Stimulated activated CD4-positive, alpha-beta T cell treated with anti-CD3 and anti-CD28 coated beads, Interleukin-2, amount 100 ng/mL, for 4 hours (primary cell): ENCODE measurements at places on chromosomes 5 and 9.

- no peak for DNase-seq
Measured at GRCh38 chr9:134071149-134071548, 3.3 kb upstream of the BRD3 start.

DNA sequence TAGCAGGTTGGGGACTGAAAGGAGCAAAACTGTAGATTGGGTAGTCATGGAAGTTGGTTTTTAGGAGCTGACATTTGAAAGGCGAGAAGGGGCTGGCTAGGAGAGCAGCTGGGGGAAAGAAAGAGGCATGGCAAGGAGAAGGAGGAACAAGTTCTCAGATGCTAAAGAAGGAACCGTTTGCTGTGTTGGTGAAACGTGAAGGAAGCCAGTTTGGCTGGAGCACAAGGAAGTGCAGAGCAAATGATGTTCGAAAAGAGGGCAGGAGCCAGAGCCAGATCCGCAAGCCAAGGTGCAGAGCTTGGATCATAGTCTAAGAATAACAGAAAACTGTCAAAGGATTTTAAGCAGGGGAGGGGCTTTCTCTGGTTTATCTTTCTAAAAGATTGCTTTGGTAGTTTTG is 276.6 kb downstream of the ASTN2 start:
- DNase-seq: no peak

GRCh38 chr5:59607138-59607765 is 286.3 kb downstream of the PDE4D start:
- no peak for DNase-seq

GRCh38 chr5:116571568-116572349 is 2.9 kb downstream of the SEMA6A start:
- DNase-seq: no peak

- DNase-seq: no peak
Measured at GRCh38 chr9:110650261-110650660, 18.3 kb upstream of the MUSK start.

DNA sequence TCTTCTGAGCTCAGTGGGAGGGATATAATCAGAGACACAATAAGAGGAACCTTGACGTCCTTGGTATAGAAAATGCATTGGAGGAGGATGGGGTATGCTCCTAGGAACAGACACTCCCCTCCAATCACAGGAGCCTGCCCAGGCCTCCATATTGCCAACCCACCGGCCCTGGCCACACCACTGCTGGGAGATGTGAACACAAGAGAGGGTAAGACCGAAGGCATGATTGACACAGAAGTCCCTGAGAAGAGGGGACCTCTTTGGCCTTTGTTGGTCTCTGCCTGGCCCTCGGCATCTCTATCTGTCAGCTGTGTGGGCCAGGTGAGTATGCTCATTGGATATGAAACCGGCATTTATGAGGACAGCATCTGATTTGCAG is 62.0 kb downstream of the CRB2 start:
- no peak for DNase-seq

DNA sequence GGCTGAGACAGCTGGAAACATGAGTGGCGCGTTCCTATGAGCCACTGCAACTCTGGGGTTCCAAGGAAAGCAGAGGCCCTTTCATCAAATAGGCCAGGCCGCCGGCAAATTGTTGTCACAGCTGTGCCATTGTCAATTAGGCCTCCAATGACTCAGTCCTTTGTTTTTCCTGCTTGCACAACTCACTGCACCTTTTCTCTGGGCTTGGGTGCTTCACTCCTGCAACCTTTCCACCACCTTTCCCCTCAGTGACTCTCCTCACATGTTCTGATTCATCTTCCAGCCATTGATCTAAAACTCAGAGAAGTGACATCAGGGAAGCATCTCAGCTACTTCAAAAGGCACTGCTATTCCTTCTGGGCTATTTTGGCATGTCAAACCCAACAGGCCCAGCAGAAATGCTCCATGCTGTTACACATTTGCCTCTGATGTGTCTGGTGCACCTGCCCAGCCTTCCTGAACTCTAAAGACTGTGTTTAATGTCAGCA is 653.7 kb downstream of the NR2F1-AS1 start:
- DNase-seq: no peak

DNA sequence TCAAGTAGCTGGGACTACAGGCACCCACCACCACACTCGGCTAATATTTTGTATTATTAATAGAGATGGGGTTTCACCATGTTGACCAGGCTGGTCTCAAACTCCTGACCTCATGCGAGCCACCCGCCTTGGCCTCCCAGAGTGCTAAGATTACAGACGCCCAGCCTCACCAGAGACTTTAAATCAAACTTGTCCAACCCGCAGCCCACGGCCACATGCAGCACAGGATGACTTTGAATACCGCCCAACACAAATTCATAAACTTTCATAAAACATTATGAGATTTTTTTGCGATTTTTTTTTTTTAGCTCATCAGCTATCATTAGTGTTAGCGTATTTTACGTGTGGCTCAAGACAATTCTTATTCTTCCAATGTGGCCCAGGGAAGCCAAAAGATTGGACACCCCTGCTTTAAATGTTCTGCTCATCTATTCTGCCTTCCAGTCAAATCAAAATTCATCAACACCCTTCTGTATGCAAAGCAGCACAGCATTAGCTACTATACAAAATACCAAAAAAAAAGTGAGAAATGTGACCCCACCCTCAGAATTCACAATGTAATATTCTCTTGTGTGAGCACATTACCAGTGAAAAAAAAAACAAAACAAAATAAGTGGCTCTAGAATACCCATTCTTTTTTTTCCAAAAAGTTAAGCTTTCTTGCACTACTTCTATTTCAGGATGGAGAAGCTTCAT is 42.7 kb upstream of the CDC42SE2 start:
- no peak for DNase-seq

DNA sequence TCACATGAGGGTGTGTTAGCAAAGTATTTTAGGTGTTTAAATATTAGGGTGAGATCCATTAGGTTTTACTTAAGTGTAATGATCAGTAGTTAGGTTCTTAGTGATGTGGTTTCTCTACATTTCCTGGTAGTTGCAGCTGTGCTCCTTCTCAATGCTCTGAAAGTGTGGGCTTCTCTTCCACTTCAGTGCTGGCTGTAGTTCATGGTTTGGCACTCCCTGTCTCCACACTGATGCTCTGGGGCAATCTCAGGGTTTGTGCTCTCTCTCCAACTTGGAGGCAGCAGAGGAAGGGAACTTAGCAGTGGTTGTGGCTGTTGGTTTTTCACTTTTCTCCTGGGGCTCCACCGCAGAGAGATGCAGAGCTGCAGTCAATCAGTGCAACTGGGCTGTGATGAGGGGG is 507.5 kb downstream of the TMEM232 start:
- DNase-seq: no peak

- no peak for DNase-seq
Measured at GRCh38 chr5:110441035-110441434, 285.4 kb downstream of the TMEM232 start.

DNA sequence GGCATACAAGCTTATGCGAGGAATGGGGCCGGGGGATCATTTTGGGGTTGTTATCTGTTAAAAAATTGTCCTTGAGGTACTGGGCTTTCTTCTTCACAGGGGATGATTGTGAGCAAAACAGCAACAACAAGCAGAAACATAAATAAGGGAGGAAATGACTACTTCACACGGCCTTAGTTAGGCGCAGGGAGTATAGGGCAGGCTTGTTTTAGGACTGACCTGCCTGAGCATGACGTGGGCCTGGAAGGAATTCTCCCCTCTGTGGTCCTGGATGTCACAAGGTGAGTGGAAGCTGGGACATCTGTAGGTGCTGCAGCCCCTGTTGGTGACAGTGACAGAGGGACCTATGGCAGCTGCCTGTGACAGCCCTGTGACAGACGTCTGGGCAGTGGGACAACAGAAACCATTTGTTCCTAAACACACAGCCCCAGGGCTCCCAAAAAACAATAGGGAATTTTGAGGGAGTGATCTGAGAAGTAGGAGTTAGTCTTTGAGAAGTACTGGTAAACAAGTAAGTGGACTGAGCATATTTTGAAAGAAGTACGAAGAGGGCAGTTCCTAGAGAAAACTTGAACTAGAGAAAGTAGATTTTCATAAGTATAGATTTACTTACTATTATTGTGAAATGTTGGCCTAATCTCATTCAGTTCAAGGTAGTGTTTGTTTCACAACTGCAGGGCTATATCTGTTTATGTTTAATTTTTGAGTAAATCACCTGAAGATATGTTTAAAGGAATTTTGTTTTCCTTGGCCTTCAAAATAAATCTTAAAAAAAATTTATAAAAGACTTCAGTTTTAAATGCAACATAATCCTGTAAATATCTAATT is 113.1 kb downstream of the KDM4C start:
- no peak for DNase-seq

DNA sequence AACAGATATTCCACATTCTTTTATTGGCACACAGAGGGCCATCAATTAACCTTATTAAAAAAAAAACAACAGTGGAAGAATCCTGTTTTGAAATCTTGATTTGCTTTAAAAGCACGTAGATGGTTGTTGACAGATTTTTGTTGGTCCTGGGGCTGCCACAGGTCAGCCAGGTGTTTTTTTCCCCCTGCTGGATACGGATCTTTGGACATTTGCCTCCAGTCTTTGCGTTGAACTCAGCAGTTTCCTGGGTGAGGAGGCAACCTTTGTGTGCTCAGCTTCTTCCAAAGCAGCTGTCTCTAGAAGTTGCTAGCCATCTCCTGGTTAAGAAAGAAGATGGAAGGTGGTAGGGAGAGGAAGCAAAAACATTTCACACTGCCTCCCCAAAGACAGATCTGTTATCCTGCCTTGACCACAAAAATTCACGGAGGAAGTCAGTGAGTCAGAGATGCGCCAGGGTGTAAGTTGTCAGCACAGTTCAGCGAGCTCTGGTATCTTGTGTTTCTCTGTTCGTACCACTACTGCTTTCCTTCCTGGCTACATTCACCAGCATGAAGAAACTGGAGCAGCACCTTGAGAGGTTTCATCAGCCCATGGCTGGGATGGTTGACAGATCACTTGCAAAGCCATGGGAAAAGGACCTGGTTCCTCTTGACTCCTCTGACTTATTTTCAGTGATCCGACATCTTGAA is 207.3 kb downstream of the ARHGAP26 start:
- DNase-seq: peak; percentile 13

GRCh38 chr5:160547872-160548271 is 126.2 kb downstream of the PTTG1 start:
- DNase-seq: no peak

DNA sequence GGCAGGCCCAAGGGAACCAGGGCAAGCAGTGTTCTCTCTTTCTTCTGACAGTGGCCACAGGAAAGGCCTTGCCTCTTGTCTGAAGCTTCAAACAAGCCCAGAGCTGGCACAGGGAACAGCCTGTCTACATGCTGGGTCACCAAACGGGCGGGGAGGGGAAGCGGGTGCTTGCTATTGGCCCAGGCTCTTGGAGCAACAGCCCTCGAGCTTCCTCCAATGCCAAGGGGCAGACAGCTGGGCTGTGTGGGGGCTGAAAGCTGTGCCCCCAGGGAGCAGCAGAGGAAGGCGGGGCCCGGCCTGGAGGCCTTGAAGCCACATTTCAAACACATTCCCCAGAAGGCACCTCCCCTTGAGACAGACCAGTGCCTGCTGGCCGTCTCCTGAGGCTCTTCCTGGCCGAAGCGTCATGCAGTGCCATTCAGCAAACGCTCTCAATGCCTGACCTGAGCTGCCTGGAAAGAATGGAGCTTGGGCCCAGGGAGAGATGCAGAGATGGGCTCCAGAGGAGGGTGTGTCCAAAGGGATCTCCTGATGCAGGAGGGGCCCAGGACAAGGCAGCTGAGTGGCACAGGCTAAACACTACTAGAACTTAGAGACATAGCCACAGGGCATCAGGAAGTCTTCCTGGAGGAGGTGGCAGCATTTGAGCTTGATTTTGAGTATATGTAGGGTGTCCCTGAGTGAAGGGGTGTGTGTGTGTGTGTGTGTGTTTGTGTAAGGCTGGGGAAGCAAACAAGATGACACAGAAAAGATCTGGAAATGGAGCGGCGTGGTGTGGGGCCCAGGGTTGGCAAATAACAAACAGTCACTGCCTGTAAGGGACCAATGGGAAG is 2.5 kb downstream of the FIBCD1 start:
- no peak for DNase-seq

- no peak for DNase-seq
Measured at GRCh38 chr9:8860086-8860485, 1060.5 kb upstream of the DMAC1 start.

- no peak for DNase-seq
Measured at GRCh38 chr5:150140830-150141229, 14.8 kb downstream of the PDGFRB start.

GRCh38 chr5:127916885-127917573 is 166.5 kb upstream of the SLC12A2 start:
- no peak for DNase-seq

- peak; percentile 20 for DNase-seq
Measured at GRCh38 chr9:137150617-137151457, 11.9 kb downstream of the GRIN1 start.

DNA sequence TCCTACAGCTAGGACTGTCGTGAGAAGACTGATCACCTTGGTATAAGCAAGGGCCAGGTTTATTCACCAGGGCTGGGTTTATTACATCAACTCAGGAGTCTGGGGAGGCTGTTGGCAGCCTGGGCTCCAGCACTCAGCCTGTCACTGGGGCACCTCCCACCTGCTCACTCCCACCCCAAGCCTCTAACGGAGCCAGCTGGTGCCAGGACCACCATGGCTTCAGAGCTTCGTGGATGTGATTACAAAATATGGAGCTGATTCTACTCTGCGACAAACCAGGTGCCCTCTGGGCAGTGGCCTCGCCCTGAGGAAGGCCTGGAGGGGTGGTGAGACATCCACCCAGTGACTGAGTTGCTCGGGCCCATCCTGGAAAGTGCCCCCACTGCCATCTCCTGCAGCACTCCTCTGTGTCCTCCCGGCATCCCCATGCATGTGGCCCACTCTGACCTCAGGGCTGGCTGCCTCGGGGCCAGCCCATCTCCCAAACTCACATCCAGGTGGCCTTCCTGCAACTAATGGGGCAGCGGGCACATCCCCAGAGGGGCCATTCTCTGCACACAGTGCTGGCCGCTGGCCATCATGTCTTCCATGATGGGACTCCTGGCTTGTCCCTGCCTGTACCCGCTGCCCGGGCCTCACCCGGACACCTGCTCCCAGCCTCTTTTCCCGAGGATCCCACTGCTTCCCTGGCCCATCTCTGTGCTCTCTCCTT is 49.6 kb downstream of the SECISBP2 start:
- DNase-seq: no peak

GRCh38 chr9:4879115-4879558 is 86.4 kb downstream of the RCL1 start:
- DNase-seq: no peak

- no peak for DNase-seq
Measured at GRCh38 chr9:93266521-93267001, 82.6 kb downstream of the WNK2 start.

DNA sequence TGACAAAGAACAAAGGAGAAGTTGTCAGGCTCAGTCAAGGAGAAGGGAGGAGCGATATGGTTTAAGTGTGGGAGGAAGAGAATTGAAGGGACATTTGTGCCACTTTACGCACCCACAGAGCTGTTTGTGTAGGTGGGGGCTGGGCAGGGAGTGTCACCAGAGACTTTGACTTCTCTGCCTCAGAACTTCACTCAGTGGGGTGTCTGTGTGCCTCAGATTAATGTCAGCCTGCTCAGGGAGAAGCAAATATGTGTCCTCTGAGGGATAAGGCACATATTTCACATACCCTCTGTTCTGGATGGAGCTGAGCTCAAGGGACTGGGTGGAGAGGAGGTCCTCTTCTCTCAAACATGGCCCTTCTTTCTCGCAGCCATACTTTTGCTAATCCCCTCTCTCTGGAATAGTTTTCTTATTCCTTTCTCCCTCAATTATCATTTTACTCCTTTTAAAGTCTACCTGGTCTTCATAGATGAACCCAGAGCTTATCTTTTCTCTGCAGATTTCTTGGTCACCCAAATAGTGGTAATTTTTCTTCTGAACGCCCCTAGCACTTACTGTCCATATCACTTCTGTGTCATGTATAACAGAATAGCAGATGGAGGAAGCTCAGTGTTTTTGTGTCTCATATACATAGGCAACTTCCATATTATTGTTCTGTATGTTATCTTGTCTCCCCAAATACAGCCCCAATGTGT is 77.0 kb downstream of the IQGAP2 start:
- no peak for DNase-seq
